ENCODE measurements at places on chromosomes 12 and 14.

GRCh38 chr14:68418174-68419118 lies 374.4 kb downstream of the ZFP36L1 start:
- no peak for DNase-seq

- DNase-seq: no peak
Observed at GRCh38 chr12:65208964-65209654, 39.7 kb downstream of the LEMD3 start.

- DNase-seq: no peak
Observed at GRCh38 chr12:7905071-7905470, 30.9 kb downstream of the SLC2A3 start.

GRCh38 chr12:116194935-116195431 lies 82.5 kb downstream of the MED13L start:
- no peak for DNase-seq

DNA sequence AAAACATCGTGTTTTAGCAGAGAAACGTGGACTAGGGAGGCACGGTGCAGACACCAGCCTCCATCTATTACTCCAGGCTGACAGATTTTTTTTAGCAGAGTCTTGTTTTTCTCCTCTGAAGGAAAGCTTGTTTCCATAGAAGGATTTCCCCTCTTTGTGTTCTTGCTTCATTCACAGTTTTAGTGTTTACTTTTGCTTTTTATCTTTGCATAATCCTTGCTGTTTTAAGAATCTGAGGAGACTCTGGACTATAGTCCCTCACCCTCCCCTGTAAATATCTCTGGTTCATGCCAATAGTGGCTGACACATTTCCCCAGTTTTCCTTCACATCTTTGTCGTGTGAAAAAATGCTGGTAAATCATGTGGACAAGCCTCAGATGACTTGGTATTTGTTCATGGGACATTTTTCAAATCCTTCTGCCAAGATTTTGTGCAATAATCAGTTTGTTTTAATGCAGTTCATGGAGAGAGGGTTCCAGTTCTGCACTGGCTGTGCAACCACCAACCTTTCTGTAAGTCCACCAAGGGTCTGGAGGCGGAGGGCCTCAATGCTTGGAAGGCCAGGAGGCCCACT lies 39.9 kb upstream of the TMCC3 start:
- no peak for DNase-seq

- no peak for DNase-seq
Observed at GRCh38 chr14:95222151-95222631, 64.9 kb upstream of the DICER1 start.

DNA sequence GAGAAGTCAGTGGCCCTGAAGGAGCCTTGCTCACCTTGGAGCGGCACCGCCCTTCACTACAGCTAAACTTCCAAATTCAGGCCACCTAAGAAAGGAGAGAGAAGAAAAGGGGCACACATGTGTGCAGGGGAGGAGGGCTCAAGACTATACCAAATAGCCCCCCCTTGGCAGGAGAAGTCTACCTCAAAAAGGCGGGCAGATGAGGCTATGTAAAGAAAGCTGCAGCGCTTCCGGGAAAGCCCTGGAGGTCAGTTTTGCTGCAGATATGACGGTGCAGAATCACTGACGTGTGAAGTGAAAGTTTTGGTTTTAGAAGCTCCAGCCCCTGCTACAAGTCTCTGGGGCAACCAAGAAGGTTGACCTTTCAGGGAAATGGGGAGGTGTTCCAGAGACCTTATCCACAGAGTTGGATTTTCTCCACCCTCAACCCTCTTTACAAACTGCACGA lies 48.2 kb upstream of the PNMA1 start:
- DNase-seq: no peak

DNA sequence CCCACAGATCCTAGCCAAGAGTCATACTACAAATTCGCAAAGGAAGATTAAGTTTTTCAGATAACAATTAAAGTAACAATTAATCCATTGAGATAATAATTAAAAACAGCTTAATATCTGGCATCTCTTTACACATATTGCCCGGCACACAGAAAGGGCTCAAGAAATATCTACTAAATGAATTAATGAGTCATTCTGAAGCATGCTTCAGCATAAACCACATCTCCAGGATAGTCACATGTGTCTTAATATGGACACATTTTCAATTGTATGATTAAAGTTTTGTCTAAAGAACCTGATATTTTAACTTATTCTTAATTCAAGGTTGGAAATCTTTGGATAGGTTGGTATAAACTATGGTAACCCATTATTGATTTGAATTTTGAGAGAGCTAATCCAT lies 9.6 kb downstream of the ITPR2 start:
- DNase-seq: no peak

GRCh38 chr12:75837700-75838099 lies 193.9 kb downstream of the PHLDA1 start:
- no peak for DNase-seq

GRCh38 chr14:86311151-86311550 lies 781.2 kb downstream of the FLRT2 start:
- DNase-seq: no peak

GRCh38 chr12:93275589-93275988 lies 102.1 kb upstream of the NUDT4 start:
- no peak for DNase-seq

DNA sequence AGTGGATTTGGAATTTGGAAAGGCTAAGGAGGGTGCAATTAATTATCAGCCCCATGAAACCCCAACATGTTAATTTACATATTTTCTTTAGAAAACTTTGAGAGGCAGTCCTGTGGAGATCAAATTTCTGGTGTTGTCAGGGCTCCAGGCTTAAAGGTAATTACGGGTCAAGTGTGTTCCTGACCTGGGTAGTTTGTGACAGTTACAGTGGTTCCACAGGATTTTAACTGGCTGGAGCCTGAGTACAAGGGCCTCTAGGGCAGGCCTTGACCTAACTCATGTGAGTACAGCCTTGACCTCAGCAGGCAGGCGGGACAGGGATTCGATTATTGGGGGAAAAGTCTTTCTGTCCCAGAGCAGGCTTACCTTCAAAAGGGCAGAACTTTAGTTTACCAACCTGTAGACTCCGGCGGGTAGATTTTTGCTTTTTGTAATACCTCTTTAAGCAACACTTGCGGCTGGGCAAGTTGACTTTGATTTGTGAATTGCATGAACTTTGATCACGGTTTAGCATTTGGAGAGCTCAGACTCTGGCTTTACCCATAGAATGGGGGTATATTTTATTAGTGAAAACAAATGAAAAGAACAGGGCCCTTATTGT lies 8.4 kb upstream of the PPTC7 start:
- no peak for DNase-seq

DNA sequence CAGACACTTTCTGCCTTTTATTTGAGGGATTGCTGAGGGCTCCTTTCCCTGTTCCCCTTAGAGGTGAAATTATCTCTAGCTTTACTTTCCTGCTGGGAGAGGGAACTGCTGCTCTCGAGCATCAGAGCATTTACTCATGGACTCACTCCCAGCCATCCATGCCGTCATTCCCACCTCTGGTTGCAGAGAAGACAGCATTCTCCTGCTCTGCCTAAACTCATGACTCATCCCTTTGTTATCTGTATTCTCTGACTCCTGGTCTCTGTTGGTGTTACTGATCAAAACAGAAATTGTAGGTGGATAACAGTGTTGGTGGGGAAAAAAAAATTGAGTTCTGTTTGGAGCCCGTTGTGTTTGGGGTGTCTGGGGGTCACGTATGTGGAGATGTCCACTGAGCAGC lies 159.3 kb downstream of the TTC8 start:
- no peak for DNase-seq

DNA sequence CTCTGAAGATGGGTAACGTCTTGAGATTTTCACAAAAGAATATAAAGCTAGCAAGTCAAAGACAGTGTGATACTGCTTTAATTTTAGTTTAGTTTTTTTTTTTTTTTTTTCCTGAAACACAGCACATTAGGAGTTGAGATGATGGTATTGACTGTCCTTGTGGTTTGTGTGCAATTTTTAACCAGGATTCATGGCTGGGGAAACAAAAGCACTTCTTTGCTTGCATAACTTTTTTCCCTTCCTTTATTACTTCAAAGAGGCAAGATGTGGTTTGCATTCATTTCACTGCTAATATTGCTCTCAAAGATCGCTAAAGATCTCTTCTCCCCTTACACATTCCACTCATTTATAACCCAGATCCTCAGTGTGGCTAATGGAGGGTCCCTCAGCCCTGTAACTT lies 157.1 kb upstream of the PZP start:
- DNase-seq: no peak

- no peak for DNase-seq
Observed at GRCh38 chr12:120810021-120810420, 84.4 kb downstream of the ACADS start.

DNA sequence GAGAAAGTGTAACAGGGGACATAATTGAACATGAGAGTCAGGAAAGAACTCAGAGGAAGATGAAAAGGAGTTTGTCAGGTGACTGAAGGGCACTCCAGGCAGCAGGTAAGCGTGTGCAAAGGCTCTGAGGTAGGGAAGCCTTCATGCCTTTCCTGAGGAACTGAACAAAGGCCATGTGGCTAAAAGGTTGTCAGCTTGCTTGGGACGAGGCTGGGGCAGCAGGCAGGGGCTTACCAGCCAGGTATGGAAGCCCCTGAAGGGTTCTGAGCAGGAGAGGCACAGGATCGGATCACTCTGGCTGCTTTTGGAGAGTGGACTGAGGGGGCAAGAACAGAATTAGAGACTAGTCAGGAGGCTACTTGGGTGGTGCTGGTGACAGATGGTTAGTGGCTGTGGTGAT lies 5.2 kb downstream of the LPCAT3 start:
- DNase-seq: no peak

DNA sequence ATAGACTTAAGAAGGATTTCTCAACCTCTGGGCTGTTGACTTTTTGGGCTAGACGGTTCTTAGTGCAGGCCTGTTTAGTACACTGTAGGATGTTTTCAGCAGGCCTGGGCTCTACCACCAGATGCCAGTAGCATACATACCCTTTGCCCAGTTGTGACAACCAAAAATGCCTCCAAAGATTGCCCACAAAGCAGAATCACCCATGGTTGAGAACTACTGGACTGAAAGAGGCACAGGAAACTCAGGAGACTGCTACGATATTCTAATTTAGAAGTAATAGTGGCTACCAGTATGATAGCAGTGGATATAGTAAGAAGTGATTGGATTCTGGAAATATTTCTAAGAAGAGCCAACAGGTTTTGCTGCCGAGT lies 15.5 kb downstream of the SLC35E3 start:
- DNase-seq: no peak

DNA sequence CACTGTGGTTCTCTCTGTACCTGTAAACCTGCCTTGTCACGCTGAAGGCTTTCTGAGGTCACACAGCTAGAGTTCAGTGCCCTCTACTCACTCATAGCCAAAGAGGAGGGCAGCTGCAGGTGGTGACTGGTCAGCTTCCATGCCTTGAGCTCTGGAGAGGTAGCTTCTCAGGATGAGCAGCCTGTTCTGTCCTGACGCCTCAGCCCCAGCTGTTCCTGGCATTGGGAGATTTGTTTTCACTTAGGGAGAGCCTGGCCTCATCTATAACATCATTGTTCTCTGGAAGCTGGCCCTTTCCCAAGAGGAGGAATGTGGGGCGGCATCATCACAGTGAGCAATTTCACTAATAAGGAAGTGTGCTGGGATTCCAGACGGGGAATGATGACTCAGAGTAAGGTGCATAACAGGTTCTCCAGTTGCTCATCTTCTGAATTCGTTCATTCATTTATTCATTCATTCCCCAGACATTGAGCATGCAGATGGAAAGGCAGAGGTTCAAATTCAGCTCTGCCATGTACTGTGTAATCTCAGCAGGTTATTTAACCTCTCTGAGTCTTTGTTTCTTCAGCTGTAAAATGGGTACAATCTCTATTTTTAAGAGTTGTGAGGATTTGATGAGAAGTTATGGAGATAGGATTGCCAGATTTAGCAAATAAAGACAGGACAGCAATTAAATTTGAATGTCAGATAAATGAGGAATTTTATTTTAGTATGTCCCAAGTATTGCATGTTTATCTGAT lies 255.8 kb upstream of the CRY1 start:
- DNase-seq: no peak

DNA sequence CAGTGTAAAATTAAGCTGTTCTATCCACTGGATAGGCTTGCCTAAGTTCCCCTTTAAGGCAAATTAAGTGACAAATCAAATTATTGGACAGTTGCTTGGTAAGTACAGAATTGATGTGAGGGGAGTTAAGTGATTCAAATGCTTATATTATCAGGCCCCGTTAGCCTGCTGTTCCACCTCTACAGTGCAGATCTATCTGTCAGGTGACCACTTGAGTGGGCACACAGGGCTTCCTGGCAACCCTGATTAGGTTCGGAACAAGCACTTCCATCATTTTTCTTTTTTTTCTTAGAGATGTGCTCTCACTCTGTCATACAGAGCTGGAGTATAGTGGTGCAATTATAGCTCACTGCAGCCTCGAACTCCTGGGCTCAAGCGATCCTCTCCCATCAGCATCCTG lies 453.8 kb downstream of the RAD51B start:
- DNase-seq: no peak

- DNase-seq: no peak
Observed at GRCh38 chr14:75751296-75751695, 90.2 kb downstream of the TTLL5 start.

DNA sequence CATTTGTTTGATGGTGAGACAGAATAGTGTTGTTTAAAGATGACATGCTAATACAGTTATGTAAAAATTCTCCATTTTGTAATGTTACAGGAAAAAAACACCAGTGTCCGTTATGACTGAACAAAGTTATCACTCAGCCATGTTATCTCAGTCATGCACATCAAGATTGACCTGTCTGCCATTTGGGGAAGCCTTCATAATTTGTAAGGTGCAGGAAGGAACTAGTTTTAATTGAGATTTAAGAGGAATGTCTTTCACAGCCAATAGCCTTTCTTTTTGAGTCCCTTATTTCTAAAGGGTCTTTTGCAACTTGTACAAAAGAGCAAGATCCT lies 432.2 kb downstream of the RAD51B start:
- no peak for DNase-seq

GRCh38 chr14:103070971-103071542 lies 13.0 kb upstream of the LBHD2 start:
- DNase-seq: no peak

DNA sequence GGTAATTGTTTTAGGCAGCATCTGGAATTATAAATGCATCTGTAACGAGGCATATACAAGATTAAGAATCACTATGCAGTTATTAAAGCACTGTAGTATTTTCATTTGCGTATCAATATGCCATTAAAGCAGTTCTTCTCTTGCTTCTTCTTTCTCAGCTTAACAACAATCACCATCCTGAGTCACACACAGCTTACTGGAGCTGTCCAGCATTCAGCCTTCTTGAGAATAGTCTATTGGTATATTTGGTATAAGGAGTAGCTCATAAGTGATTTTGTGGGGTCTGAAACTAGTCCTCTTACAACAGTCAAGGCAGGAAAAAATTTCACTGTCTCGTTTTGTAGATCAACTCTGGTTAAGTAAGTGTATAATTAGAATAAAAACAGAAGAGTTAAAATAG lies 523.0 kb upstream of the FOXG1 start:
- no peak for DNase-seq

DNA sequence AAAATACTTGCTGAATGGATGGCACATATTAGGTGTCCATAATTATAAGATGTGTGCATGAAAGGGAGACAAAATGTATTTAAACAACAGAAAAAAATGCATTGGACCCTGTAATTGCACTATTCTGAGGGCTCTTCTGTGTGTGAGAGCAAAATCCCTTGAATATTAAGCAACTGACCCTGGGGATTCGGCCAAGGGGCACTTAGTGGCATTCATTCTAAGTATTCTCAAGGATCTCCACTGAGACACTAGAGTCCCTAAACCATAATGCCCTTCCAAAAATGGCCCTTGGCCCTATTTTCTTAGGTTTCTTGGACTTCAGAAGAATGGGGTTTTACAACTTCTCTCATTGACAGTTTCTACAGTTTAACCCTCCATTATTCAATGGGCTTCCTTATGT lies 388.6 kb downstream of the GLT1D1 start:
- no peak for DNase-seq
